Muscle of arm (tissue), 14 donors: ENCODE measurements at places on chromosomes 1 and 21.

GRCh38 chr1:112689196-112689841, 14.9 kb downstream of the MOV10 start:
- DNase-seq = no peak

GRCh38 chr1:37151789-37152188, 117.5 kb upstream of the GRIK3 start:
- DNase-seq = no peak

GRCh38 chr1:58850636-58851035, 66.8 kb upstream of the JUN start:
- DNase-seq = no peak

DNA sequence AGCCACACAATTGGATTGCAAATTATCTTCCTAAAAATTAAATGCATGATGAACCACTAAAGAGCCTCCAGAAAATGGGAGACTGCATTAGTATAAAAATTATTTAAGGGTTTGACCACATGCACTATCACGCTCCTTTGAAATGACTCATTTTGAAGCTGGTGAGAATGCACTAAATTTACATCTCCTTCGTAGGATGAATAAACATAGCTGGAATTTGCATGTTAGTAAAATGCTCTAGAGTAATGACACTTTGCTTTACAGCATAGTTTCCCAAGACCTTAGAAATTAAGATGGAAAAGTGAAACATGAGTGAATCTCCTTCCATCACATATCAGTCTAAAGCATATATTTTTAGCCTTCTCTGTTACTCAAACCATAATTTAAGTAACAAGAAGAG, 2.4 kb downstream of the PLPPR4 start:
- no peak for DNase-seq

GRCh38 chr1:228217551-228218344, 9.9 kb downstream of the OBSCN start:
- no peak for DNase-seq

GRCh38 chr1:43620956-43621355, 29.0 kb upstream of the KDM4A start:
- no peak for DNase-seq

- DNase-seq = no peak
Observed at GRCh38 chr1:196098000-196098399, 510.2 kb downstream of the KCNT2 start.

DNA sequence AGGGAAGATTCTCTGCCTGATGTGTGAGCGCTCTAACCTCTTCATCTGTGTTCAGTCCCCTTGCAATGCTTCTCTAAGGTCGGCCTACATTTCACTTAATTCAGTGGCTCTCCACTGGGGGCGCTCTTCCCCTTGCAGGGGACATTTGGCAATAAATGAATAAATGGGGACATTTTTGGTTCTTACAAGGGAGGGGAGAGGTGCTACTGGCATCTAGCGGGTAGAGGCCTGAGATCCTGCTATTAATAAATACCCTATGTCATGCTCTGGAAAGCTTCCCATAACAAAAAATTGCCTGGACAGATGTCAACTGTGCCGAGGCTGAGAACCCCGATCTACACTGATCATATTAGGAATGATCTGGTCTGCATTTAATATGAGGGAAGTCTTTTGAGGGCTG, 25.9 kb upstream of the DNAJC11 start:
- no peak for DNase-seq

GRCh38 chr1:47537268-47537667, 99.4 kb downstream of the FOXD2 start:
- no peak for DNase-seq

GRCh38 chr1:22387919-22388580, 63.6 kb upstream of the ZBTB40 start:
- DNase-seq = peak; percentile 11

DNA sequence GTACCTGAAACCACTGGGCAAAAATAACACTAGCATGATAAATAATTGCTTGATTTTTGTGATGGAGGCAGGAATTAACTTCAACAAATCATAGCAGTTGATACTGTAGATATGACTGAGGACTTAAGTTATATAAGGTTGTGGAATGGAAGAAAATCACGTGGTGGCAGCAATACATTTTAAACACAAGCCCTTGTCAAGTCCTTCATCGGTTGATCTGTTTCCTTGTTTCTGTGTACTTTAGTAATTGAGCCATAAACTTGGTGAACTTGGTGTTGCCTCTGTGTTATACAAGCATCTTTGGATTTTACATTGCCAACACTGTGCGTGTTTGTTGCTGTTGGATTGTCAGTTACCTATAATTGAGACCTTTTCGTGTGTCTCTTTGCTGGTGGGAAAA, 114.4 kb downstream of the CAMTA1 start:
- no peak for DNase-seq

- DNase-seq = no peak
Observed at GRCh38 chr1:27405074-27405473, 12.7 kb downstream of the GPR3 start.

DNA sequence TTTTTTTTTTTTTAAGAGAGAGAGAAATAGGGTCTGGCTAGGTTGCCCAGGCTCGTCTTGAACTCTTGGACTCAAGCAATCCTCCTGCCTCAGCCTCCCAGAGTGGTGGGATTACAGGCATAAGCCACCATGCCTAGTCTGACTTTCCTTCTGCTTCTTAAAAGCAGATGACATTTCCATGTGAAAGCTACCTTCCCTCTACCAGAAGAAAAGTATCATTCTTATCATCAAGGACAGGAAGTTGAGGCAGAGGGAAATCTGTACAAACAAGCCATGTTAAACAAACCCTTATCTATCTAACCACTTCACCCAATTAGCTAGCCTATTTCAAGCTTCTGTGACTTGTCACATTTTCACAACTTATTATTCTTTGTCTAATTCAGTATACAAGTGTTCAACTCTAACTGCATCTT, 54.8 kb downstream of the SAMSN1 start:
- no peak for DNase-seq

DNA sequence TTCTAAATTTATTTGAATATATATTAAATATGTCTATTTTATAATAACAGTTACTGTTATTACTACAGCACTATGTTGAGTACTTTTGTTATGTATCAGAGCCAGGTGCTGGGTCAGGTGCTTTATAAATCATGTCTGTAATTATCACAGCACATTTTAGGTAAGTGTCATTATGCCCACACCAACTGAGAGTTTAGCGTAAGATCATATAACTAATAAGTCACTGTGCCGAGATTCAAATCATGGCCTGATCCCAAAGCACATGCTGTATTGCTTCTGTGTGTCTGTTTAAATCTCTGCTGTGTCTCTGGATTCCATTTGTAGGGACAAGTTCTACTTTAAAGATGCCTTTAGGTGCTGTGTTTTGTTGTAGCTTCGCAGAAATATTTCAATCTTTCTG, 1.9 kb downstream of the GPSM2 start:
- no peak for DNase-seq

DNA sequence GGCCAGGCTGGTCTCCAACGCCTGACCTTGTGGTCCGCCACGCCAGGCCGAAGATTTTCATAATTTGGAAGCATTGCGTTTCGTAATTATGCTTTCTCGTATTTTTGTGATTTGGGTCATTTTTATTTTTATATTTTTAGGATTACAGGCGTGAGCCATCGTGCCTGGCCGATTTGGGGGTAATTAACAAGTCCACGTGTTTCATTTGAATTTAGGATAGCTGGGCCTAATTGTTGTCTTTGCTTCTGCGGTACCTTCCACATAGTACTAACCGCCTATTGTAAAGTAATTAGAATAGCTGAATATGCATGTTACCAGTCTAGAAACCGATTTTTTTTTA, 1.0 kb downstream of the RCC1 start:
- DNase-seq = no peak

DNA sequence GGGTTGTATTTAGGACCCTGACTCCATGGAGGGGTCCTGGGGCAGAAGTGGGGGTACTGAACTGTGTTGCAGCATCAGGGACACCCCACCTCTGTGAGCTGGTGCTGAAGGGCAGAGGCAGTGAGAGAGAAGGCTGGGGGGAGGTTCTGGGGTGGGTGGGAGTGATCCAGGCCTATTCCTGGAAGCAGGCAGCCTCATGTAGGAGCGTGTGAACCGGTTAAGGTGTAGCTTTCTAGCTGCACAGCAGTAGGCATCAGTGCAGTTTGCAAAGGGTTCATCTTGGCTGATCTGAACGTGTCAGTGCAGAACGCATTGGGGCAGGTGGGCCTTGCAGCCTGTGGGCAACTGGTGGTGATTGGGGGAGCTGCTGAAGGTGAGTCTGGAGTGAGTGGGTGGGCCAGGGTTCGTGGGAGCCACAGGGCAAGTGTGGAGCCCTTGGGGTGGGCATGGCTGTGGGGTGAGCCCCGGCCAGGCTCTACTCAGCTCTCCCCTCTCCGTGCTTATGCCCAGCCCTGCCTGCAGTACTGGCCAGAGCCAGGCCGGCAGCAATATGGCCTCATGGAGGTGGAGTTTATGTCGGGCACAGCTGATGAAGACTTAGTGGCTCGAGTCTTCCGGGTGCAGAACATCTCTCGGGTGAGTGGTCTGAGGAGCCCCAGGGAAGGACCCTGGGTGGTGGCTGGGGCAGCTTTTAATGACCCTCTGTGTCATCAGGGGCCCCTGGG, 86.7 kb downstream of the PTPRU start:
- DNase-seq = no peak

GRCh38 chr1:92043621-92044020, 13.8 kb downstream of the EPHX4 start:
- DNase-seq = no peak

DNA sequence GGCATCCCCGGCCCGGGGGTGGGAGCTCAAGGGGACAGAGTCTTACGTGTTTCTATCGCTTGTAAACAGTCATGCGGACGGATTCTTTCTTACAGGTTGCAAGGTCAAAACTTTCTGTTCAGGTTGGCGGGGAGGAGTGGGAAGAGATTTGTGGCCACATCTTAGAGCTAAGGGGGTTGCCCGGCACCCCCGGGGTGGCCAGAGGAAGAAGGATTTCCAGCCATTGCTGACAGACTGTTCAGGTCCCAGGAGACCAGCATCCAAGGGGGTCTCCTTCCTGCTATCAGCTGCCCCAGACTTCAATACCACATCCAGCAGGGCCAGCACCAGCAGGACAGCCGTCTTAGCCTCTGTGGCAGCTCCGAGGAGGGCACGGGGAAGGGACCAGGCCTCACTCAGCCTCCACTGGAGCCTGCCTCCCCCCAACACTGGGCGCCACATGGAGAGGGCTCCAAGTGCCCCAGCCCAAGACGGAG, 52.0 kb downstream of the KIF21B start:
- no peak for DNase-seq

DNA sequence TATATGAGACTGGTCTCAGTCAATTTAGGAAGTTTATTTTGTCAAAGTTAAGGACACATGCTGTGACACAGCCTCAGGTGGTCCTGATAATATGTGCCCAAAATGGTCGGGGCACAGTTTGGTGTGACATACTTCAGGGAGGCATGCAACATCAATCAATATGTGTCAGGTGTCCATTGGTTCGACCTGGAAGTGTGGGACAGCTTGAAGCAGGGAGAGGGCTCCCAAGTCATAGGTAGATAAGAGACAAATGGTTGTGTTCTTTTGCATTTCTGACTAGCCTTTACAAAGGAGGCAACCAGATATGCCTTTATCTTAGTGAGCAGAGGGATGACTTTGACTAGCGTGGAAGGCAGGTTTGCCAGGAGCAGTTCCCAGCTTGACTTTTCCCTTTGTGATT, 4.5 kb upstream of the ERVH48-1 start:
- no peak for DNase-seq

DNA sequence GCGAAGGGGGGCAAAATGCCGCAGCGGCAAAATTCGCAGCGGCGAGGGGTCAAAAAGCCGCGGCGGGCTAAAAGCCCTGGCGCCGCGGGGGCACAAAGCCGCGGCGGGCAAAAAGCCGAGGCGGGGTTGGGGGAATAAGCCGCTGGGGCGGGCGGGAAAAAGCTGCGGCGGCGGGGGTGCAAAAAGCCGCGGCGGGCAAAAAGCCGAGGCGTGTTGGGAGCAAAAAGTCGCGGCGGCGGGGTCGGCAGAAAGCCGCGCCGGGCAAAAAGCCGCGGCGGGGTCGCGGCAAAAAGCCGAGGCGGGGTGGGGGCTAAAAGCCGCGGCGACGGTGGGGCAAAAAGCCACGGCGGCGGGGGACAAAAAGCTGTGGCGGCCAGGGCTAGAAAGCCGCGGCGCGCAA, 3902.5 kb downstream of the SRGAP2C start:
- DNase-seq = no peak

DNA sequence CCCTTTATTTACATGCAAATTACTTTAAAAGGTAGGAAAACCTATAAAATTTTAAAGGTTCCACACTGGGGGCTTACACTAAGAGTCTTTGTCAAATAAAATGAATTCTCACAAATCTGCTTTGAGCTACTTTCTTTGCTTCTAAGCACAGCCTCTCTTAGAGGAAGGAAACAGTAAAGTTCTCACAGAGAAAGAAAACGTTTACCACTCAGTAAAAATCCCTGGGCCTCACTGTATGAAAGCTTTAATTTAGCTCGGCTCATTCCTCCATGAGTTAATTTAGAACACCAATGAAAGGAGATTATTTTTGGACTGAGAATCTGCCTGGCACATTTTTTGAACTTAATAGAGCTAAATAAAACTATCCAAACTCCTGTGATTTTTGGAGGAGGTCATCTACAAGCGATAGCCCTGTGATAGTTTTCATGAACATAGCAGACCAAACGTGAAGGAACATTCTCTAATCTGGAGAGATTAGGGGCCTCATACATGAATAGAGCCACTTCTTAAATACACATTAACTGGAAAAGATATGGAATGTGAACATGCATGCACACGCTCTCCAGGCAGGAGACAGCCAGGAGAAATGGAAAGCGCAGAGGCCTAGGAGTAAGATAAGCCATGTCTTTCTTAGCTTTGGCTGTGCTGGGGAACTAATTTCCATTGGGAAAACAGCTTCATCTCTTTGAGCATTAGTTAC, 32.8 kb downstream of the PRRX1 start:
- no peak for DNase-seq

GRCh38 chr1:165843304-165843703, 15.9 kb downstream of the UCK2 start:
- no peak for DNase-seq

DNA sequence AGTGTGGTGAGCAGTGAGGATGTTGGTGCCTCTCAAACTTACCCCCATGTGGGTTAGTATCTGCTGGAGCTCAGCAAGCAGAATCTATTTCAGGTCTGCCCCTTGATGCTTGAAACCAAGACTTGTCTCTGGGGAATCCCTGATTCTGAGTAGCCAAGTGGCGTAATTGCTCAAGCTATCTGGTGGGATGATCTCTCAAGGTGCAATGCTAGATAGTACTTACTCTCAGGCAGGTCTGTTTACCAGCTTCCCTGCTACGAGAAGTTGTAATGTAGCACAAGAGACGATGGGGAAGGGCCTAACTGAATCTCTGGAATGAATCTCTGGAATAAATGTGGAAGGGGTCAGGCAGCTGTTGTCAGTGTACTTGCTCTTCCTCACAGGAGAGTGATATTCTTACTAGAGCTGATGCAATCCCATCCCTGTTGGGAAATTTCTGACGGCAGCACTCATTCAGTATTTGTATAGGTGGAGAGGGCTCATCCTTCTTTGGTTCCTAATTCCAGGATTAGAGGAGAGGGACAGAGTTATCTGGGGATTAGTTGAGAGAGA, 65.4 kb downstream of the MACF1 start:
- DNase-seq = peak; percentile 47
